ENCODE measurements at places on chromosomes 6 and 20.

DNA sequence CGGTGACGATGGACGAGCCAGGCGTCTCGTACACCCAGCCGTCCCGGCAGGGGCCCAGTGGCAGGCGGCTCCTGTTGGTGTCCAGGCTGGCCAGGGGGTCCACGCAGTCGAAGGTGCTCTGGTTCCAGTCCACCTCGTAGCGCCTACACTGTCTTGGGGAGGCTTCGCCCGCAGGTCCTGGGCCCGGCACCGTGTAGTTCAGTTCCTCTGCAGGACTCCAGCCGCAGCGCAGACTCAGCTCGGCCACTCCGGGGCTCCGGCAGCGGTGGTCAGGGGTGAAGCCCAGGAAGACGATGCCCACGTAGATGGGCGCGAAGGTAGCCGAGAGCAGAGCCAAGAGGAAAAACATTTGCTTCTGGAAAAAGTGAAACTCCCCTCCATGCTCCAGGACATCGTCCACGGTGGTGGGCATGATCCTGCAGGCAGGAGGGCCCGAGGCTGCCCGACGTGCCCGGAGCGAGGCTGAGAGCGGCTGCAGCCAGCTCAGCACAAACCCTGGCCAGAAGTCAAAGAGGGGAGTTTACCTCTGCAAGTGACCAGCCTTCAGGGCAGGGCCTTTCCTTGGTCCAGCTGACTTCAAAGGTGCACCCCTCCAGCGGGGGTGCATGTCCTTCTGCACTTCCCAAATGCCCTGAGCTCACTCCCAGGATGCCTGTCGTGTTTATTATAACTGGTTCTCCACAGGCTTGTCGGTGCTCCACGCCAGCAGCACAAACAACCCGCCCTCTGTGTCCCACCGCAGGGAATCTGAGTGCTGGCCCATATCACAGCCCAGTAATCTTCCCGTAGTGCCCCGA, at the start of gene SLC22A2:
Gene SLC22A2, minus strand, starts transcription at position 476 of the 797 bp plus-strand sequence. Its CDS starts 64 bp downstream, at position 412.
- DNase-seq, result no peak

- DNase-seq, result no peak
Measured at GRCh38 chr6:128882991-128883611, at the start of gene LAMA2. Gene LAMA2 (plus strand): TSS chr6:128883138. CDS start chr6:128883246, 108 bp downstream.

GRCh38 chr6:167408235-167408869, 83.5 kb downstream of the TTLL2 start:
- DNase-seq, result no peak

- DNase-seq, result no peak
Measured at GRCh38 chr6:89888871-89889270, 5.4 kb upstream of the GJA10 start.

GRCh38 chr6:18990059-18990978, 603.2 kb downstream of the RNF144B start:
- peak; percentile 37 for DNase-seq

Data from NCI-H1048 (cell line).